Mesendoderm (in vitro differentiated cells): ENCODE measurements at places on chromosomes 7 and 10.
A peak's percentile ranks its signal among the peaks of the same experiment; 100 is the strongest.

GRCh38 chr10:34816501-34817002 lies 1.5 kb upstream of the PARD3 start:
- peak; percentile 57 for DNase-seq

DNA sequence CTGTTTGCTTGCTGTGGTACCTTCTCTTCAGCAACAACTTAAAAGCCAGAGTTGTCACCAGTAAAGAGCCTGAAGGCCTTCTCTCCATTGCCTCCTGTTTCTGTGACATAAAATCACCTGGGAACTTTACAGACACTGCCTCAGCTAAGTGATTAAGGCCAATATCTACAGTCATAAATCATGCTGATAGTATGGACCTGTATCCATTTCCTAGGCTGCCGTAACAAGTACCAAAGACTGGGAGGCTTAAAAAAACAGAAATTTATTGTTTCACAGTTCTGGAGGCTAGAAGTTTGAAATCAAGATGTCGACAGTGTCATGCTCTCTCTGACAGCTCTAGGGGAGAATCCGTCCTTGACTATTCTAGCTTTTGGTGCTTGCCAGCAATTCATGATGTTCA lies 108.4 kb upstream of the UNC5B start:
- DNase-seq, result no peak

DNA sequence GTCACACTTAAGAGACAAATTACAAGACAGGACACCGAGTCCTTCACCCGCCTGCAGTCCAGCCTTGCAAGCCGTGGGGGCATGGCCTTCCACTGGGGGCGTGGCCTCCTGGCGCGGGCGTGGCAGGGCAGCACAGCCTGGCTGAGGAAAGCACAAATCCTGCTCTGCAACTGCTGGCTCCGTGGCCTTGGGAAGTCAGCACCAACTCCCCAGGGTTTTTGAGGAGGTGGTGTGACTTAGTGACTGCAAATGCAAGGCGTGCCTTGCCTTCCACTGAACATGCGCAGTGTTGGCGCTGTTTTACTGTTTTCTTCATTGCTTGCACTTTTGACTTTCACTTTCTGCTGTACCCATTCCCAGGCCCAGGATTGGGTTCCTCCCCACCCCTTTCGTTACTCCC lies 12.9 kb upstream of the BMS1 start:
- DNase-seq, result no peak

GRCh38 chr7:79691074-79691473 lies 237.6 kb upstream of the MAGI2 start:
- no peak for DNase-seq

- no peak for DNase-seq
Observed at GRCh38 chr7:122618585-122619189, 80.2 kb downstream of the RNF133 start.

DNA sequence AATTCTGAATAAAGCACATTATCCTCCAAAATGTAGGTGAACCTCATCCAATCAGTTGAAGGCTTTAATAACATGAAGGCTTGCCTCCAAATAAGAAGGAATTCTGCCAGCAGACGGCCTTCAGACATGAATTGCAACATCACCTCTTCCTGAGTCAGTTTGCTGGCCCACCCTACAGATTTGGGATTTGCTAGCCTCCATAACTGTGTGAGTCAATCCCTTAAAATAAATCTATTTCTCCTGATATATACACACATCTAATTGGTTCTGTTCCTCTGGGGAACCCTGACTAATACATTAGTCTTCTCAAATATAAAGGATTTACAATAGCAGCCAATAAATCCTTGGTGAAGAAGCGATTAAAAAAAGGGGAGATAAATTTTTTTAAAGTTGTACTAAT lies 34.8 kb upstream of the OSBPL3 start:
- no peak for DNase-seq

GRCh38 chr10:57202356-57202755 lies 841.3 kb upstream of the ZWINT start:
- peak; percentile 94 for DNase-seq

DNA sequence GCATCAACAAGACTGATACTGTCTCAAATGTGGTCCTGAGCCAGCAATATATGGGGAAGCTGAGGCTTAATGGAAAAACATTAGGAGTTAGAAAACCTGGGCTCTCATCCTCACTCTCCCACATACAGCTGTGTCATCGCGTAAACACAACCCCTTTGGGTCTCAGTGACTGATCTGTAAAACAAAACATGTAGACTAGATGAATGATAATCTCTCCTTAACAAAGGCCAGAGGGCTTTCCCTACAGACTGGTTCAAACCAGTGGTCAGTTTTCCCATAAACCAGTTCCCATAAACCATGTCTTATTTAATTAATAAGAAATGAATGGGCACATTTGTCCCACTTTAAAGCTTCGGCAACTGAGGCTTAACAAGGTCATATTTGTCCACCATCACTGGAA lies 48.1 kb downstream of the OSBPL3 start:
- no peak for DNase-seq

DNA sequence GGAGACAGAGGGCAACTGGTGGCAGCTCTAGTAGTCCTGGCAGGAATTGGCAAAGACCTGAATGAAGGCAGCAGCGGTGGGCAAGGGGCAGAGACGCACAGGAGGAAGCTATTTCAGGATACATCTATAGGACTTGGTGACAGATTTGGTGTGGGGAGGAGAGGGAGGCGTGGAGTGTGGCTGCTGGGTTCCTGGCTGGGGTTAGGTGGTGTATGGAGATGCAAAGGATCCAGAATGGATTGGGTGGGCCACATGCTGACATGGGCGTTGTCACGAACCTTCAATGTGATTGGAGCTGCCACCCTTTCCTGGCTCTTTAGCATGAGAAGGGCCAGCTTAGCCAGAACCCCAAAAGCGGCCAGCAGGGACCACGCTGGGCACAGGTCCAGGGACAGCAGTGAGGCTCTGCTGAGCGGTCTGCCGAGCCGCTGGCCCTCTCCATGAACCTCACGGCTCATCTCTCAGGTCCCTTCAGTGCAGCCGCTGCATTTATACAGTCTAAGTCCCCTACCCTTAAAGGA lies 10.2 kb upstream of the ADCY1 start:
- DNase-seq, result no peak

DNA sequence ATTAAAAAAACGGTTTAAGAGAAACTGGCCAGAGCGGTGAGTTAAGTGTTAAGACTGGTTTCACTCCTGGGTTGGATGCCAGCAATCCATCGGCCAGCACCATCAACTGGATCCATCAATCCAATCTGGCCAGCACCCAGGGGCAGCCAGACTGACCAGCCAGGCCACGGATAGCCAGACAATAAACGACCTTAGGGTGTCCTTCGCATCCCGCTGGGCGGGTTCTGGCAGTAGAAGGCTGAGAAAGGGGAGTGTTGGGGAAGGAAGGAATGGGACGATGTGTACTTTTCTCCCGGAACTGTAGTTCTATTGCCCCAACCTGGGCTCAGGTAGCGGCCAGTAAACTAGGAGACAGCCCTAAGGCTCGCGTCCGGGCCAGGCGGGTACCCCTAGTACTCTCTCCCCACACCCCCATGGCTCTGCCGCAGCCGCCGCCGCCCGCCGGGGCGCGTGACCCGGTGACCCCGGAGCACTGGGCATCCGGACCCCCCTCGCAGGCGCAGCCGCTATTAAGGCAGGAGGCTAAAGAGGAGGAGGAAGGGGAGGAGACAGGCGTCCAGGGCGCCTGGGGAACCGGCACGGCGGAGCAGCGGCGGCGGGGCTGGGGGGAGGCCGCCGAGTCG lies at the start of gene CASD1:
TSS of gene CASD1 (plus strand) at position 546 of the 623 bp plus-strand sequence. CDS start 276 bp downstream, outside the sequence.
- DNase-seq, result peak; percentile 29

DNA sequence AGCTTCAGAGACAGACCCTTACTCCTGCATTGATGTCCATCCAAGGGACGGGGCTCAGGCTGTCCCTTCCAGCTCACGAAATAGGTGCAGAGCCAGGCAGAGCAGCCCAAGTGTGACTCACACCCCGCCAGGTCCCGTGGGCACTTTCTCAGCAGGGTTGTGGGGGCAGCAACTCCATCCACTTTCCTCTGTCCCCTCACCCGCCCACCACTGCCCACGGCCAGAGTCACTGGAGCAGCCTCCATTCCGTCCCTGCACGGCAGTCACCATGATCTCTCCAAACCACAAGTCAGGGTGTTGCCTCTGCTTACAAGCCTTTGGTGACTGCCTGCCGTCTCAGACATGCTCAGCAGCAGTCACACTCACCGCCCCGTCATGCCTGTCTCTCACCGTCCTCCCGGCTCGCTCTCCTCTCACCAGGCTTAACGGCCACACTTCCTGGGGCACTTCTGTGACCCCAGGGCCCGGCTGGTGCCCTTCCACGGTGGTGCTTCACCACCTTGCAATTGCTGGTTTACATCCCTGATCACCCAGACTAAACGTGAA lies 39.3 kb downstream of the CALML3 start:
- no peak for DNase-seq

- peak; percentile 75 for DNase-seq
Observed at GRCh38 chr10:14782691-14783363, 8.1 kb upstream of the FAM107B start.

GRCh38 chr7:51349820-51350545 lies 33.4 kb upstream of the COBL start:
- DNase-seq, result no peak

GRCh38 chr10:77037735-77038403 lies 599.7 kb downstream of the KCNMA1 start:
- DNase-seq, result peak; percentile 39

GRCh38 chr7:82335927-82336326 lies 107.7 kb downstream of the CACNA2D1 start:
- DNase-seq, result peak; percentile 29

GRCh38 chr7:36439624-36440023 lies 50.0 kb downstream of the ANLN start:
- DNase-seq, result no peak

DNA sequence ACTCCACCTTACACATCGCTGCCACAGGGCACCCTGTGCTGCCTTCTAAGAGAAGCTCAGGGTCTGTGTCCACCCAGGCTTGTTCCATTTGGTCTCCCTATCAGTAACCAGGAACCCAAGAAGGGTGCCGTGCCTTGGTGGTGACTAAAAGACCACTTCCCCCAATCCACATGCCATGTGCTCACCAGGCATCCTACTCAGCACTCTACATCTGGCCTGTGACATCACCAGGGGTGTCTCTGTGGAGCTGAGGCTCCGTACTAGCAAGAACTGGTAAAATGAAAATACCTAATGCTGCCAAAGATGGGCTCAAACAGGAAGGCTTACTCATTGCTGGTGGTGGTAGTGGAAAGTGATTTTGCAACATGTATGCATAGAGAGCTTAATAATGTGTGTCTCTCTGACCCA lies 19.0 kb upstream of the C10orf71 start:
- DNase-seq, result no peak

DNA sequence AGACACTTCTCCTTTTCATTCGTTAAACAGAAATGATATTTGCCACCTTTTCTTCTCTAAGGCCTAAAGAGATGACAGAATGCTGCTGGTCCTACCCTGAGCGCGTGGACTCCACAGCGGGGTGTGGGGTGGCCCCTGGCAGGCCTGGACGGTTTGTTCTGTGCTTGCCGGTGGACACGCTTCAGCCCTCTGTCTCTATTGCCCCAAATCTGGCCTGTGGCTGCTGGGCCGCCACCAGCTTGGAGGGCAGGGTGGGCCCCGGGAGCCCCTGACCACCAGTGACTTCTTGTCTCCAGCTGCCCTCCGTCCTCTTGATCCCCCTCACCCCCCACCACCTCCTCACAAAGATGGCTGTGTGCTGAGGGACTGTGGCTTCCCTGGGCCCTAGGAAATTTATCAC lies 5.7 kb downstream of the CHST3 start:
- DNase-seq, result no peak

GRCh38 chr7:115721293-115722217 lies 309.0 kb downstream of the TFEC start:
- DNase-seq, result no peak

DNA sequence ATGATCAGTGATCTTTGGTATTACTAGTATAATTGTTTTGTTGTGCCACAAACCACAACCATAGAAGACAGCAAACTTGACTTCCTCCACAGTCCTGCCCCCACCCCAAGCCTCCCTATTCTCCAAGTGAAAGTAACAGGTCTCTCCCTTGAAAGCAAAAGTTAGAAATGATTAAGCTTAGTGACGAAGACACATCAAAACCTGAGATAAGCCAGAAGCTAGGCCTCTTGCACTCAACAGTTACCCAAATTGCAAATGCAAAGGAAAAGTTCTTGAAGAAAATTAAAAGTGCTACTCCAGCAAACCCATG lies 7.5 kb downstream of the SAR1A start:
- DNase-seq, result no peak

- DNase-seq, result no peak
Observed at GRCh38 chr7:20298486-20298901, 32.2 kb upstream of the ITGB8 start.

GRCh38 chr7:91634485-91635177 lies 245.9 kb downstream of the MTERF1 start:
- no peak for DNase-seq

GRCh38 chr7:88437132-88437531 lies 130.4 kb upstream of the STEAP4 start:
- DNase-seq, result no peak

GRCh38 chr7:129210256-129210988 lies 14.4 kb upstream of the AHCYL2 start:
- DNase-seq, result peak; percentile 64

DNA sequence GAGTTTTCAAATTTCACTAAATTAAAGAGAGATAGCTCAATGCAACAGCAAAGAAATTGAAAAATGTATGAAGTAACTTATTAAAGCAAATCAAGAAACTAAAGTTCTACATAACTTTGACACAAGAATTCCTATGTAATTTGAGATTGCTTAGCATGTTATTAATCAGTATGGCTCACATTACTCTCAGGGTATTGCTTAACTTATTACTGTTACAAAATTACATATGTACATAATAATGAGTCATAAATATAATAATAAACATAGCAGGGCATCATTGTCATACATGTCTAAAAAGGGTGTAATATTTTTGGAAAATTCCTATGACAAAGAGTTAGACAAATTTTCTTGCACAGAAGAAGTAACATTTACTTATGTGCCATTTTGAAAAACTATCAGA lies 75.0 kb downstream of the ZWINT start:
- no peak for DNase-seq

GRCh38 chr7:84455788-84456187 lies 261.2 kb upstream of the SEMA3A start:
- DNase-seq, result no peak

DNA sequence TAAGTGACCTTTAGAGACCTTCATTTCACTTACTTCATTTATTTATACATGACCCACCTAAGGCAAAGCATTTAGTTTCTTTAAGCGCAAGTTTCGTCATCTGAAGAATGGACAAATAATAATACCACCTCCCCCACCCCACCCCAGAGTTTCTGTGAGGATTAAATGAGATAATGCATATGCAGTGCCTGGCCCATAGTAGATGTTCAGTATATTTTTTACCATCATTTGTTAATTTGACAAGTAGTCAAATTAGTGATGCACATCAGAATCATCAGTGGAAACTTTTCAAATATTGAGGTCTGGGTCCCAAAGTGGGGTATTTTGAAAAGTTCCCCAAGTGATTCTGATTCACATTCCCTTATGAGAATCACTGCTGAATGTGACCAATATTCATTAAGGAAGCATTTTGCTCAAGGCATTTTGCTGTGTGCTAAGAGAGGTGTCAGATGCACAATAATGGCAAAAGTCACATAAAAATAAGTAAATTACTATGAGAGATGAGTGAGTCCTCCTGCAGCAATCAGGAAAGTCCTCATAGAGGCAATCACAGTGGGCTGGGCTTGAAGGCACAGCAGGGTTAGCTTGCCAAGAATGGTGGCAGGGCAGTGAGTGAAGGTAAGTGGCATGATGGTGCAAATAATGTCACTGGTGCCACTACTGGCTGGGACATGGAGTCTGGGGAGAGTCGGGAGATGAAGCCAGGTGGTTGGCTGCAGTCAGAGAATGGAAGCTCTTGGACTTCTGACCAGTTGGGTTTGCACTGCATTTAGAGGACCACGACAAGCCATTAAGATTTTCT lies 244.1 kb downstream of the PTEN start:
- DNase-seq, result no peak

GRCh38 chr7:98054585-98054984 lies 52.1 kb upstream of the LMTK2 start:
- DNase-seq, result no peak
